ENCODE measurements at places on chromosomes 11 and 22.

GRCh38 chr11:13283636-13284035 lies 6.0 kb downstream of the BMAL1 start:
- DNase-seq: no peak

GRCh38 chr11:35917676-35918075 lies 26.2 kb upstream of the LDLRAD3 start:
- no peak for DNase-seq

GRCh38 chr11:20493340-20493739 lies 105.8 kb downstream of the PRMT3 start:
- DNase-seq: no peak

- no peak for DNase-seq
Observed at GRCh38 chr22:20793748-20794649, 20.1 kb downstream of the SERPIND1 start.

GRCh38 chr11:14927146-14927545 lies 35.1 kb upstream of the CYP2R1 start:
- no peak for DNase-seq

DNA sequence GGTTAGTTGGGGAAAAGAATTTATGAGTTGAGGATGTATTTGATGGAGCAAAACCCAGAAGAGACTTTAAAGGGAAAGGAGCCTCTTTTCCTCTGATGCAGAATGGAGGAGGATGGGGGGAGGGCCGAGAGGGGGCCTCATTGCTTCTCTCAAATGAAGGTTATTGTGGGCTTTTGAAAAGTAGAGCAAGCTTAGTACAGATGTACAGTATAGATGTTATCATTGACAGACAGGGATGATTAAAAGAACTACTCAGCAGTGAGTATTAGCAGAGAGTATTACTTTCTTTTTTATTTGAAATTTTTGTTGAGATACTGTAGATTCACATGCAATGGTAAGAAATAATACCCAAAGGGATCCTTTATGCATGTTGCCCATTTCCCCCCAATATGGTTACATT lies 98.1 kb downstream of the TEAD1 start:
- DNase-seq: no peak

GRCh38 chr22:17422736-17423343 lies 53.6 kb downstream of the CECR2 start:
- DNase-seq: no peak

DNA sequence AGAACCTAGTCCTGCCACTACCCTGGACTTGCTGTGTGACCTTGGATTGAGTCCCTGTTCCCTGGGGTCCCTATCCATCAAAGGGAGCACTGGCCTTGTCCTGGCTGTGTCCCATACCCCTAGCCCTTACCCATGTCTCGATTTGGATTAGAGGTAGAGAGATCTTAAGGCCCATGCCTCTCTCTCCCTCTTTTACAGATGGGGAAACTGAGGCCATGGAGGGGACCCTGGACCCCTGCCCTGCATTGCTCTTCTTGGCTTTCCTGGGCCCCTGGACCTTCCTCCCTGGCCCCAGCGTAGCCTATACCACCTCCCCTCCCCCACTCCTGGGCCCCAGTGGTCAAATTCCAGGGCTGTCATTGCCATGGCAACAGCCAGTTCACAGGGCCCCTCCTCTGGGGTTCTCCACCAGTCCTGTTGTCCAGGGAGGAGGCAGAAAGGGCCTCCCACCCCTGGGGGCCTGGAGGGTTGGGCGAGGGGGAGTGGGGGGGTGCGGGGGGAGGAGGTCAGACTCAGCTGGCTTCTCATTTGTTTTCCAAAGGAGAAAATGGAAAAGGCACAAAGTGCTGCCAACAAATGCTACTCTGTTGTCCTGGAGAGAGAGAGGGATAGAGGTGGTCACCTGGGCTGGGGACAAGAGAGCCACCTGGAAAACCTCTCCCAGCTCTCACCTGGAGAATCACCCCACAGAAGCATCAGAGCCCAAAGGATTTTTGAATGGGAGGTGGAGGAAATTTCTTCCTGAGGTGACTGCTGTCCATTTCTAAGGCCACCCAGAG lies 23.3 kb downstream of the ARHGEF17 start:
- no peak for DNase-seq

DNA sequence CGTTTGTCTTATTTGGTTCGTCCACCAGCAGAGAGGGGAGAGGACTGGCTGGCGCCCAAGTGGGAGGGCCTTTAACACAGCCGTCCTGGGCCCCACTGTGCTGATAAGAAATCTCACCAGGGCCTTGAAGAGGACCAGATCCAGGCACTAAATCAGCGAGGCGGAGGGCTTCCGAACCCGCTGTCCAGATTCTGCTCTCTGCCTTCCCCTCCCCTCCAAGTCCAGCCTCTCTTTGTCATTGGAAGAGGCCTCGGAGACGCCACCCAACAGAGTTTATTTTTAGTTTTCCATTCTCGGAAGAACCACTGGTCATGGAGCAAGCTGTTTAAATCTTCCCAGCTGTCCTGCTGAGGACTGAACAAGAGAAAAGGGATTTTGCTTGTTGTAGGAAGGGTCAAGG lies 9.3 kb upstream of the FXYD6 start:
- no peak for DNase-seq

DNA sequence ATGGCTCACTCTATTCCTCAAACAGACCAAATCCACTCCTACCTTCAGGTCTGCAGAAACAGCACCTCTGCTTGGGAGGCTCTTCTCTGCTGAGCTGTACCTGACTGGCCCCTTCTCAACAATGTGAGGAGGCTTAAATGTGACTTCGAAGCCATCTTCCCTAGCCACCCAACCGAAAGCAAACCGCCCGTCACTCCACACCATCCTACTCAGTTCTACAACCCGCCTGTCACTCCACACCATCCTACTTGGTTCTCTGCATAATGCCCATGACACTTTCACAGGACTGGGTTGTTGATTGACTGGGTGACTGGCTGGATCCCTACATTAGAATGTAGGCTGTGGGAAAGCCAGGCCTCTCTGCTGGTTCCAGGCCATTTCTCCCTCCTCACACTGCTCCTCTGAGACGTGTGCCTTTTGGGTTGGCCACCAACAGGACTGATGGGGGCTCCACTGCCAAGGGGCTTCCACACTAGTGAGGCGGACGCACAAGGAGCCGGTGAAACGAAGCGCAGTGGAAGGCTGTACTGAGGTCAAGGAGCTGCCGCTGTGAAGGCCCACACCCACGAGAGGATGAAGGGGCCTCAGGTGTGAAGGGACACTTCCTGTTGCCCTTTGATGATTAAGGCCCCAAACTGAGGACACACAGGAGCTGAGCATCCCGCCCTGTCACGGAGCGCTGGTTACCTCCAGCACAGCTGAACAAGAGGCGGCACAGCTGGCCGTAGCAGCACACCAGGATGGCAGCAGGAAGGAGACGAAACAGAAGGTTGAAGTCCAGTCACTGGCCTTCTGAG lies 47.5 kb upstream of the SPATA19 start:
- no peak for DNase-seq

GRCh38 chr22:49260681-49261580 lies 566.7 kb downstream of the BRD1 start:
- no peak for DNase-seq

DNA sequence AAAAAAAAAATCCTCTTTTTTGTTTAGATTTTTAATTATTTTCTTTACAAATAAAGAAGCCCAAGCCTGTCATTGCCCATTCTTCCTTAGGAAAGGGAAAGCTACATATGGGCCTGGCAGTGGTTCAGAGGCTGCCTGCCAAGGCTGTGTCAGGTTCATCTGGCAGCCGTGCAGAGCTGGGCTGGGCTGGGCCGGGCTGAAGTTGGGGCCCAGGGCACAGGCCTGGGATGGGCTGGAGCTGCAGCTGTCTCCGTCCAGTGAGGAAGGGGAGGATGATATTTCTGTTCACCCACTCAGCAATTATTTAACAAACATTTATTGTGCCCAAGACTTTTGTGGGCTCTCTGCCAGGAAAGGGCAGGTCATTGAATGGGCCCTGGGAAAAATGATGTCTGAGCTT lies 4.6 kb downstream of the PRR5L start:
- peak; percentile 72 for DNase-seq

DNA sequence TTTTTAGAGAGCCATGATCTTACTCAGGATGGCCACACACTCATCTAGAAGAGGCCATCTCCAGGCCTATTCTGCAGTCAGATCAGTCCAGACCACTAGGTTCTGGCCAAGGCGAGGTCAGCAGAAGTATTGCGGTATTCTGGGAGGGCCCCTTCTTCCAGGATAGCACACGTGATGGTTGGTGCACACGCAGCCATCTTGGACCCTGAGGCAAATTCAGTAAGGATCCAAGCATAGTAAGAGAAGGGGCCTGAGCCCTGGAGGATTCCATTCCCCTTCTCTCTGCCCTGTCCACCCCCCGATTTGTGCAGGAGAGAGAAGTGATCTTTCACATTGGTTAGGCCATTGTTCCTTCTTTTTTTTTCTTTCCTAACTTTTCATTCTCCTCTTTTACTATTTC lies 957.9 kb downstream of the BRD1 start:
- no peak for DNase-seq

- DNase-seq: no peak
Observed at GRCh38 chr11:14577835-14578529, 57.8 kb upstream of the PSMA1 start.

DNA sequence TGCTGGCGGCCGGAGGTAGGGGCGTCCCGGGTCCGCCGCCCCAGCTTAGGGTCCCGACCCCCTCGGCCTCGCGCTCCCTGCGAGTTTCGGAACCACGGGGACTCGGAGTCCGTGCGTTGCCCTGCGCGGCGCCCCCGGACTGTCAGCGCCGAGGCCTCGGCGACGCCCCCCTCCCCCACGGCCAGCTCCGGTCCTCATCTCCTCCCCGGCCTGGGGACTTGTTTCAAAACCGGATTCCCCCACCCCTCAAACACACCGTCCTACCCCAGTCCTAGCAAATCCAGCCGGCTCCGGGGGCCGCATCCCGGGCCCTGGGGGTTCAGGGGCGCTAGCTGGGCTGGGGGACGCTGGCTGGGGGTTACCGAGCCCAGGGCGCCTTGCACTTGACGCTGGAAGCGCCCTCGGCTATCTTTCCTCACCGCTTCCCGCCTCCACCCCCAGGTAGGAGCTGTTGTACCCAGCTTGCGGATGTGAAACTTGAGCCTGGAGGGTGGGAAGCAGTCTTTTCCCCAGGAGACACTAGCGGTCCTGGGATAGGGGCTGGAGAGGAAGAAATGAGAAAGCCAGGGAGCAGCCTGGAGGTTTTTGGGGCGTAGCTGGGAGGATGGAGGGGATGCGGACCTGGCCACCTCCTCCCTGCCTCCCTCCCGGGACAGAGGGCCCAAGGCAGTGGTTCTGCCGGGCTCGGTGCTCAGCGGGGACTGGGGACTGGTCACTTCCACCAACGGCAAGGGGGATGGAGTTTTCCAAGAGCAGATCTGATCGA lies 550 bp downstream of the FBLN1 start:
- no peak for DNase-seq

DNA sequence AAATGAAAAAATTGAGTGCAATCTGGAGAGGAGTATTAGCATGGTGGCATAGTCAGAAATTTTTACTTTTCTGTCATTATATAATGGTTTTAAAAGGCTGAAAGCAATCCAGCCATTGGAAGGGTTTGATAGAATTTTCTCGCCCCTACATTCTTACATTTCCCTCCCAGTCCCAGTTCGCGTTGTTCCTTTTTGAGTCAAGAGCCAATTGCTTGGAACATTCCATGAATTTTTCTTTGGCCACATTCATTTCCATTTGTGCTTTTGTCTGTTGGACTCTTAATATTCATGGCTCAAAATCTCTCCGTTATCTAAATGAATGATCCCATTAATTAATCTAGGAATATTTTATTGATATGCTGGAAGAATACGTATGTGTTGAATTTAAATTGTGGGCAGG lies 66.0 kb downstream of the GRK3 start:
- DNase-seq: peak; percentile 18

DNA sequence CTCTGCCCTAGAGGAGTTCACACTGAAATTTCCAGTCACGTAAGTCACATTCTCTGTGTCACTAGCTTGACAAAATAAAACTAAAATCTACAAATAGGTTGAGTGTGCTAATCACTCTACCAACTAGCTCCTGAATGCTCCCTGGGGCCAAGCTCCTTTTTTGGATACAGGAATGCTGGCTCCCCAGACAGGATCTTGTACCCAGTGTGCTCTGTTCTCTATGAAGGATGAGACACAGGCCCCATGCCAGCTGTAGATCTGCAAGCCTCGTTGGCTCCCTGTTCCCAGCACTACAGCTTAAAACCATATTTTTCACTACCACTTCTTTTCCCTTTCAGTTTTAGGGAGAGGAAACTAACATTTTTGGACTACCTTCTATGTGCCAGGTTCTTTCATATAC lies 3.7 kb upstream of the IPO7 start:
- no peak for DNase-seq

DNA sequence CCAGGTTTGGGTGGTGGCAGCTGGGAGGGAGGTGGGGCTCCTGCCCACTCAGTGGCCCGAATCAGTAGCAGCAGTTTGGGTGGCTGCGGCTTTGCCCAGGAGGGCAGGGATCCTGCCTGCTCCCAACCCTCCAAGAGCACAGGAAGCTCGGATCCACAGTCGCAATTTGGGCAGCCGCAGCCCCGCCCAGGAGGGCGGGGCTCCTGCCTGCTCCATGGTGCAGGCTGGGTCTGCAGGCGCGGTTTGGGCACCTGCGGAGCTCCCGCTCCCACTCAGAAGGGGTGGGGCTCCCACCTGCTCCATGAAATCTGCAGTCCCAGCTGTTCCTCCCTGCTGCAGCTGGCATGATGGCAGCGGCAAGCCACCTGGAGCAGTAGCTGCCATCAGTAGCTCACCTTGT lies 38.1 kb upstream of the CALCB start:
- no peak for DNase-seq

DNA sequence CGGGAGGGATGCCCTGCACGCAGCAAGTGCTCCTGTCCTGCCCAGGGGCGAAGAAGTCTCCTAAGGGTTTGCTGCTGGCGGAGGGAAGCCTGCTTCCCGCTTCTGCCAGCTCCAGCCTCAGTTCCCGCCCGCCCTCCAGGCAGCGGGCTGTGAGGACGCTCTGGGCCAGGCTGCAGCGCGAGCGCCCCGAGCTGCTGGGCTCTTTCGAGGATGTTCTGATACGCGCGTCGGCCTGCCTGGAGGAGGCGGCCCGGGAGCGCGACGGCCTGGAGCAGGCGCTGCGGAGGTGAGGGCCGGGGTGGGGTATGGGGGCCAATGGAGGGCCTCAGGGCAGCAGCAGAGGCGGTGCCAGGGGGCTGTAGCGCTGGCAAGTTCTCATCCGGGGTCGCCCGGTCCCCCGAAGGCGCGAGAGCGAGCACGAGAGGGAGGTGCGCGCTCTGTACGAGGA lies 2.2 kb downstream of the CRACR2B start:
- DNase-seq: no peak

DNA sequence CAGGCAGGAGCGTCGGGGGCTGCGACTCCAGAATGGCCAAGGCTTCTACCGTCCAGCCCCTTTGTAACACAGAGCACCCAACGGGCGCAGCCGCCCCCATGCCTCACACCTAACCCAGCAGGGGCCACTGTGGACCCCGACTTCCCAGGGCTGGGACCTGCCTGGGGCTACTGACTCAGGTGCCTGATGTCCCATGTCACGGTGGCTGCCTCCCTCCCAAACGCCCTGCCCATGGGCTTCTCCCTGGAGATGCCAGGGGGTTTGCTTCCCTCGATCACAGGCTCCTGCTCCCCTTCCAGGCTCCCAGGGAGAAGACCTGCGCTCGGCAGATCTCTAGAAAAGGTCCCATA lies 84.0 kb downstream of the MYEOV start:
- no peak for DNase-seq

Data from midbrain (tissue), 1 donor.